ENCODE measurements at places on chromosomes 16 and 17.

DNA sequence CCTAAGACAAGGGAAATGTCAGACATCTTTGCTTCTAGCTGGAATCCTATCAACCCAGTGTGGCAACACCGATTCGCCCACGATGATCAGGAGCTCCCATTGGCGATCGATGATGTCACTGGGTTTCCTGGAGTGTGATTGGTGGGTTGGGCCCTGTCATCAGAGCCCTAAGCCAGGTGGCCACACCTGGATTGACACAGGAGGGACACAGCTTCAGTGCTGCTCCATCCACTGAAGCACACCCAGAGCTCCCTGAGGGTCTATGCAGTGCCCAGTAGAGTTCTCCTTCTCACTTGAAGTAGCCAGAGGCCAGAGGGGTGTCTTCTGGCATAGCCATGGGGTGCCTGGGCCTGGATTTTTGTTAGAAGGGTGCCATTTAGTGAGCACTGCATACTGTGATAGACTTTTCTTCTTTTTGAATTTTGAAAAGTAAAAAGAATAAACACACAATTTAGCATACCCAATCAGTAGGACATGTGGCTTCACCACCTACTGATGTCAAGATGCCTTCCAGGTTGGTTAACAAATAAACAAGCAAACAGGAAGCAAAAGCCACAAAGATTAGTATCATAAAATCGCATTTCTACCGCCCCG, 77.6 kb downstream of the CMIP start:
- DNase-seq = no peak

DNA sequence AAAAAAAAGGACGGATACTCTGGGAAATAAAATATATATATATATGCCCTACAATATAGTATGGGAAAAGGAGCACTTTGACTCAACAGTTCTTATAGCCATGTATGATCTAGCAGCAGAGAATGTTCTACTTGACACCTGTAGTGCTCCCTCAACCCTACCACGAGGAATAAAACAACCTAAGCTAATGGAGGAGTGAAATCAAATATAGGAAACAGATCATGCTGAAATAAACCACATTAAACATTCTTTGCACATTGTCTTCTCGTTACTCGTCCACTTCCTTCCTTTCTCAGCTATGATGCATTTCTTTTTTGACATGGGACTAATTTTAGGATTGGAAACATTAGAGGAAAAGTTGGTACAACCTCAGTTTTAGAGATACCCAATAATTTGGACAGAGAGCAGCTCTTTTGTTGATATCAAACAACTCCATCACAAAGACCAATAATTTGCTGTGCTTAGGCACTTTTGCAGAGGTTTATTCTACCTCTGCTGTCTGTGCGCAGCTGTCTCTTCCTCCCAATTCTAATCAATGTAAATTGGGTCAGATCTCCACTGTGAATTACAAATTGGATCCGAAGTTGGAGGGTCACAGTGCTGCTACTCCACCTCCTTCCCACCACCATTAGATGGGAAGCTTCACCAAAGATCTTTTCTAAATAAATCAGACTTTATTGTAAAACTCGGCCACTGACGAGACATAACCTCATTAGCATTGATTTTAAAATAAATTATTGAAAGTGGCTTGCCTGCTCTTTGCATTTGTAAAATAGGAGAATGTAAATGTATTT, 65.8 kb downstream of the SNX11 start:
- no peak for DNase-seq

GRCh38 chr17:62693616-62694409, 66.3 kb downstream of the MRC2 start:
- peak; percentile 61 for DNase-seq

GRCh38 chr16:7285520-7285919, 47.1 kb upstream of the RBFOX1 start:
- no peak for DNase-seq

DNA sequence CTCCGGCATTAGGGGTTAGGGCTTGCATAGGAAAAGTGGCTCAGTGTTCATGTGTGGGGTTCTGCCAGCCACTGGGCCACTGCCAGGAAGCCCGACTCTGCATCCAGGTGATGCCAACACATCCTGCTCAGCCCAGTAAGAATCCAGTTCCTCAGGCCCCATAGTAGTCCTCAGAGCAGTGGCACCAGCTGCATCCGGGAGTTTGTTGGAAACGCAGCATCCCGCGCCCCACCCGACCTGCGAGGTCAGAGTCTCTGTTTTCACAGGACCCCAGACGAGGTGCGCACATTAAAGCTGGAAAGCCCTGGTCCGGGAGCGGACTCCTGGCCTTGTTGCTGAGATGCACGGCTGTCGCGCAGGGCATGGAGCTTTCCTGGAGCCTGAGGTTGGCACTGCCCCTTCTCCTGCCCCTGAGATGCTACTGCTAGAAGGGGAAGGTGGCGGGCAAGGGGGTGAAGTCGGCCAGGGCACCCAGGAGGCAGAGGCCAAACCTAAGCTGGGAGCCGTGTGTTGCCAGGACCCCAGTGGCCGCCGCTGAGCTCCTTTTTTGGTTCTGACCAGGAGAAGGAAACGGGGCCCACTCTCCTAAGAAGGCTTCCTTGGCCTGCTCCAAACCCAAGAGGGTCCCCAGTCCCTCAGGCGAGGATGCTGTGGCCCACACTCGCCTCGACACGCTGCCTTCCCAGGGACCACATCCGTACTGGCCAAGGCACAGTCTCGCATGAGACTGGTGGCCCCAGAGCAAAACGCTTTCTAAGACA, 44.4 kb downstream of the NOS2 start:
- DNase-seq = no peak
